Activated T-helper 1 cell treated with anti-CD3 and anti-CD28 coated beads, Interleukin-2, amount 50 U/mL, for 16 hours (primary cell): ENCODE measurements at places on chromosomes 5 and 9.

DNA sequence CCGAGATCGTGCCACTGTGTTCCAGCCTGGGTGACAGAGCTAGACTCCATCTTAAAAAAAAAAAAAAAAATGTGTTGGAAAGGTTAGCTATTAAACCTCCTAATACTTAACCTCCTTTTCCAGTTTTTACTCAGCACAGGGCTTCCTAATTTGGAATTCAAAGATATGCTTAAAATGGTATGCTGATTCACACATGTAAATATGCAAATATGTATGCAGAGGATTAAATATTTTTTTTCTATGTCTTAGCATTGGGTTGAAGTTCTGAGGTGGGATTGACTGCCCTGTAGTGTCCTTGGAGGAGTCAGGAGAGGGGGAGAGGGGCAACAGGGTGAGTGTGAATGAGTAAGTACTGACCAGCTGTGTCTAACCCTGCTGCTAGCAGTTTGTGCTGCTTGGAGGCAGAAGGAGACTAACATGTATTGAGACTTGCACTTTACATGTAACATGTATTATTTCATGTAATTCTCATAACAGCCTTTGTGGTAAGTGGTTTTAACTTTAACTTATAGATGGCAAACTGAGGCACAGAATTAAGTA, 63.2 kb downstream of the SLC44A1 start:
- DNase-seq, result no peak

- DNase-seq, result no peak
Measured at GRCh38 chr9:122252796-122253195, 11.8 kb downstream of the RBM18 start.

- DNase-seq, result no peak
Measured at GRCh38 chr9:16879416-16879815, 8.9 kb upstream of the BNC2 start.

- DNase-seq, result no peak
Measured at GRCh38 chr9:36504156-36504555, 68.5 kb upstream of the MELK start.

DNA sequence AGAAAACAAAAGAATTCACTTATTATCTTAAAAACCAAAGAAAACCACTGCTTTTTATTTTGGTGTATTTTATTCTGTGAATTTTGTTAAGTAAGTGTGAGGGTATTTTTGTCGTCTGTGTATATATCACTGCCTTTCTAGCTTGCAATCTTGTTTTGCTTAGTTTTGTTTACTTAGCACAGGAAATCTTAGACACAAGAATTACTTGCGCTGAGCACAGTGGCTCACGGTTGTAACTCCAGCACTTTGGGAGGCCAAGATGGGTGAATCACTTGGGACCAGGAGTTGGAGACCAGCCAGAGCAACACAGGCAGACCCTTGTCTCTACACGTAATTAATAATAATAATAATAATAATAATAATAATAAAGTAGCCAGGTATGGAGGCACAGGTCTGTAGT, 230.3 kb downstream of the PAPPA start:
- DNase-seq, result no peak

GRCh38 chr5:122507581-122507980, 195.5 kb downstream of the SNCAIP start:
- no peak for DNase-seq

GRCh38 chr9:29348999-29349398, 1775.7 kb upstream of the C9orf72 start:
- no peak for DNase-seq

DNA sequence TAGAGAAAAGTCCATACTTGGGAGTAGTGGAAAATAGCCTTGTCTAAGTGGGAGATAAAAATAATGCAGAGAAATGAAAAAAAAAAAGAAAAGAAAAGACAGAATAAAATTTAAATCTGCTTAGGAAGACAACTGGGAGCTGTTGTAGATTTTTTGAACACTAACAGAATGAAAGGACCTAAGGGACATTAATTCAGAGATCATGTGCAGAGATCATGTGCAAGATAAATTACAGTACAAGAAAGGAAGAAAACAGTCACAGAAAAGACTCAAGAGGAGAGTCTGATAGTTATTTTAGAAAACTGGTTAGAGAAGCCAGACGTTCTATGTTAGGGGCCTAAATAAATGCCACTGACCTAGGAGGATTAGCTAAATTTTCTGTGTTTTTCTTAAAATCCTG, 1226.8 kb upstream of the NUDT12 start:
- no peak for DNase-seq

GRCh38 chr9:75235632-75236031, 147.3 kb downstream of the OSTF1 start:
- DNase-seq, result no peak

DNA sequence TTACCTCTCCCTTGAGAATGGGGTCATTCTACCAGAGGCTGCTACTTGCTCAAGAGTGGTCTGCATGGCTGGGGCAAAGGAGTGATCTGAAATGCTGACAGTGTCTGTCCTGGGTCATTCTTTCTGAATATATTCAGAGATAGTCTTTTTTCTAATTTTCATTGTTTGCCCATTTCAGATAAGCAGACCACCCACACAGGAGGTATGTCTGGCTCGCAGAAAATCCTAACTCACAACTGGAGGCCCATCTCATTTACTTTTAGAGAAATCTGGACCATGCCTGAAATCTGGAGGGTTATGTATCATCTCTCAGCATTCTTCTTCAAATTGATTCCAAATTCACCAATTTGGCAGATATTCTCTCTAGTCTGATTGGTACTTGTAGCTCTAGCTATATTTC, 227.6 kb downstream of the SEC61B start:
- DNase-seq, result no peak

DNA sequence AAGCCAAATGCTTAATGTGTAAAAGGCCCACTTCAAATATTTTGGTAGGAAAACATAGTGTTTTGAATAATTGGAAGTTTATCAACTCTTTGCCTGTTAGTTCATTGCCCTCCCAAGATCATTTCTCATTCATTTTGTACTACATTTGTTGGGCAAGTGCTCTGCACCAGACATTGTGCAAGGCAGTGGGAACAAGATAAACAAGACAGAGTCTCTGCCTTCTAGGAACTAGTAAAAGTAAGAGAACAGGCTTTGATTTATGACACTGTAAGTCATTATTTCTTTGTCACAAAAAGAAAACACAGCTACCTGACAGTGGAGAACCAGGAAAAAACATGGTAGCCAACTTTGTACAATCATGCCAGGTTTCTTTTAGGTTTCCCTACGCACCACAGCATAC, 63.7 kb upstream of the PAM start:
- no peak for DNase-seq

DNA sequence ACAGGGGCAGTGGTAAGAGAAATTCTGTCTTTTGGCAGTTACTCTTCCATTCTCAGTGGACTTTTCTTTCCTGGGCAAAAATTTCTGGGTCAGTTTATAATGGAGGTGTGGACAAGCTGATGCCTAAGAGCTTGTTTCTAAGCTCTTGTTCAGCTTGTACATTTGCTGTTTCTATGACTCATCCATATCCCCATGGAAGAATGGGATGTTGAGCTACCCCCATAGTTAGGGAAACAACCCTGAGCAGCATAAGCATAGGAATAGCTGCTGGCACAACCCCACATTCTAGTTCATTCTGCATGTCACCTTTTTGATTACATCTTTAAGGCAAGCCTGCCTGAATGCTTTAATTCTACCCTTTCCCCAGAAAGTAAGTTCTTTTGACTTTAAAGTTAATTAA, 173.3 kb downstream of the PSAT1 start:
- DNase-seq, result no peak

DNA sequence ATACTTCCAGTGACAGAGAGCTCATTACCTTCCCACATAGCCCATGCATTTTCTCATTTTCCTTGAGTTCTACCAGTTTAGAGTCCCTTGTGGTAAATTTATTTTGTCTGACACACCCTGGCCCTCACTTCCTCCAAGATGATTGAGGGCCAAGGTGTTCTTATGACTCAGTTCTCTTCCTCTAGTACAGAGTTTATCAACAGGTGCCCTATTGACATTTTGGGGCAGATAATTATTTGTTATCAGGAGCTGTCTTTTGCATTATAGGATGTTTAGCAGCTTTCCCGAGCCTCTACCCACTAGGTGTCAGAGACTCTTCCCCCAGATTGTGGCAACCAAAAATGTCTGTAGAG, 7.1 kb downstream of the SLC36A3 start:
- DNase-seq, result no peak

DNA sequence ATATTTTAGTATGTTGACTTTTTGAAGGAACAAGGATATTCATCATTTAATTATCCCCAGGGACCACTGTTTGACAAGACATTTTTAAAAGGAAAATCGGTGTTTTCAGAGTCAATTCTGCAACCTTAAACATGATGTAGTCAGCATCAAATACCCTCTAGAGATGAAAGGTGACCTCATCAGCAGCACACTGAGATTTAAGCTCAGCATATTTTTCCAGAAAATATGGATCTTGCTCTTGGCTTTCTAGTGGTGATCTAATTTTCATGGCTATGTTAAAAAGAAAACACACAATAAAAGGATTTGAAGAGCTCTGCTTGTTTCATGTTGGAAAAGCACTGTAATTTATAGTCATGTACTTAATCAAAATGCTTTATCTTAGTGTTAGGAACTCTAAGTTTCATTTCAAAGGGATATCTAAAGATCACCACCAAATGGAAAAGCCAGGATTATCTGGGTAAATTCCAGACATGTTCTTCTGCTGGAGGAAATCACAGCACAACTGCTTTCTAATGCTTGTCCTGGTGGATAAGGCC, 487.2 kb downstream of the ENC1 start:
- DNase-seq, result no peak

DNA sequence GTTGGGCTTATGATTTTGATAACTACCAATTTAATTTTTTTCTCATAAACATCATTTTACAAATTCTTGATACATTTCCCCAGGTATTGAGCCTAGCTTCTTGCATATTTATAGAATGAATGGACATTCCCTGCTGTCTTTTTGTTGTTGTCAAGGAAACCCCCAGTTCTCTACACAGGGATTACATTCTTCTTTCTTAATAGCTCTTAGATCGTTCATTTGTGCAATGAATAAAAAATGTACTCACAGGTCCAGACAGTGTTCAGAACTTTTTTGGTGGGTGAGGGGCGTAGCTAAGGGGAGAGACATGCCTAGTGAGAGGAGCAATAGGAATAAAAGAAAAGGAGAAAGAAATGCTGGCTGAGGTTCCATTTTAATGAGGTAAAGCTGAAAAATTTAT, 58.6 kb downstream of the VCAN start:
- DNase-seq, result no peak

GRCh38 chr5:36414869-36415282, 113.2 kb upstream of the RANBP3L start:
- no peak for DNase-seq

DNA sequence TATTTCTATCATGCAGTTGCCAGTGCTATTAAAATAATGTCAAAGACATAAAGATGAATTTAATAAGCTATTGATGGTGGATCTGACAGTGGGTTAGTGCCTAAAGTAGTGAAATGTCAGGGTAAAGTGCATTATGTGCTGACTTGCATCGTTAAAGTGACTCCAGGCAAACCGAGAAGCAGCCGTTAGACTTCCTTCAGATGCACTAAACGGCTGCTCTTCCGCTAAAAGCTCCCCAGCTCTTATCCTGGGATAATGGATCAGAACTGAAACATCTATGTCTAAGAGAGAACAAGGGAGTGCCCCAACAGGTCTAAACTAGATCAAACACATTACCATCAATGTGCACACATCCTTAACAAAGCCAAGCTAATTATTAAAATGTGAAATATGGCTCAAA, 468.2 kb downstream of the NTRK2 start:
- DNase-seq, result no peak

- DNase-seq, result no peak
Measured at GRCh38 chr5:146753641-146754040, 124.9 kb downstream of the PPP2R2B start.

- no peak for DNase-seq
Measured at GRCh38 chr9:20611691-20612287, 10.5 kb downstream of the MLLT3 start.

DNA sequence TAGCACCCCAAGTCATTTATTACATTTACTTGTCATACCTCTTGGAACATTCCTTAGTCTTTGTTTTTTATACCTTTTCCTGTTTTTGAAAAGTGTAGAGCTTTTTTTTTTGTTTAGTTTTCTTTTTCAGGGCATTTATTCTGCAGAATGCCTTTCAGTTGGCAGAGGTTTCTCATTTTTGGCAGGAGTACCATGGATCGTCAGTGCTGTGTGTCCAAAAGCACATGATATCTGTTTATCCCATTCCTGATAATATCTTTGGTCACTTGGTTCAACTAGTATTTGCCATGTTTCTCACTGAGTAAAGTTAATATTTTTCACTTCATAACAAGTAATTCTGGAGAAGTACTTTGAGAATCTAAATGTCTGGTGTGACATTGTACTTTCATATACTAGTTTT, 10.7 kb downstream of the OGN start:
- DNase-seq, result no peak

DNA sequence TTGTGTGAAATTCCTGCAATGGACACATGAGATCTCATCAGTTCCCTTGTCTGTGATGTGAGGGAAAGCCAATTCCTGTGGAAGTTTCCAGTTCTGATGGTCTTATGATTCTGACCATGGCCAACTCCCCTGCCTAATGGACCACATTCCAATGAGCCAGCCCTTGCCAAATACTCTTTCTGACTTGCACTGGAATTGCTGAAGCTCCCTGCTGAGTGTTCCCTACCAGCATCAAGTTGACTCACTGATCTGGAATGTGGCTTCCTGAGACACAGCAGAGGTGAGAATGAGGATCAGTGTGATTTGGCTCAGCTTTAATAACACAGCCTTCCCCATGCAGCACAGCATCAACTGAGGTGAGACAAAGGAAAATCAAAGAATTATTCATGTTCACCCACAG, 427.8 kb downstream of the KDM4C start:
- DNase-seq, result no peak

DNA sequence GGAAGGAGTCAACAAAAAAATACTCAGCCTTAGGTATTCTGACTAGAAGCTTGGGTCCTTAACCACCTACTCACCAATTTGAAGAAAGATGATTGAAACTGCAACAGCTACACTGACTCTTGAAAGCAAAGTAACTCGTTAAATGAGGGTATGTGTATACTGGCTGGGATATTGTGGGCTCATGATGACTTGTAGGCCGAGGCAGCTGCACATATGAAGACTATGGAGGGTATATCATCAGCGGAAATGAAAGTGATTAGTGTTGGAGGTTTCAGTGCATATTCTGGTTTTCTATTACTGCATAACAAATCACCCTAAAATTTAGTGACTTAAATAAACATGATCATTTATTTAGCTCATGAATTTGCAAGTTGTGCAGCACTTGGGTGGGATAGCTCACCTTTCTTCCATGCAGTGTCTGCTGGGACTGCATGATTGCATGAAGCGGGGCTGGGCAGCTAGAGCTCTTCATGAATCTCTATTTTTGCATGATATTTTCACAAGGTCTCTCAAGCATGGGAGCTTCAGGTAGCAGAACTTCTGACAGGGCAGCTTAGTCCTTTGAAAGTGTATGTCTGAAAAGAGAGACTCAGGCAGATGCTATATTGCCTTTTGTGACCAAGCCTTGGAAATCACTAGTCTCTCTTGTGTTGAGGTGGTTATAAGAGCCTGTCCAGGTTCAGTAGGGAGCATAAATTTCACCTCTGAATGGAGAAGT, 96.1 kb upstream of the CDKN2B start:
- no peak for DNase-seq
